Stimulated activated CD4-positive, alpha-beta T cell treated with anti-CD3 and anti-CD28 coated beads, Interleukin-12 subunit alpha, Interleukin-12 subunit beta, amount 100 ng/mL, for 4 hours (primary cell): ENCODE measurements at places on chromosomes 2 and 18.

GRCh38 chr2:86293612-86294011 is 43.8 kb downstream of the REEP1 start:
- DNase-seq = no peak

GRCh38 chr2:104856973-104857261 is 3.0 kb downstream of the POU3F3 start:
- no peak for DNase-seq

GRCh38 chr2:75556679-75557366 is 3.9 kb downstream of the EVA1A start:
- DNase-seq = no peak

- peak; percentile 38 for DNase-seq
Measured at GRCh38 chr2:232315049-232315922, 63.3 kb upstream of the ALPP start.

DNA sequence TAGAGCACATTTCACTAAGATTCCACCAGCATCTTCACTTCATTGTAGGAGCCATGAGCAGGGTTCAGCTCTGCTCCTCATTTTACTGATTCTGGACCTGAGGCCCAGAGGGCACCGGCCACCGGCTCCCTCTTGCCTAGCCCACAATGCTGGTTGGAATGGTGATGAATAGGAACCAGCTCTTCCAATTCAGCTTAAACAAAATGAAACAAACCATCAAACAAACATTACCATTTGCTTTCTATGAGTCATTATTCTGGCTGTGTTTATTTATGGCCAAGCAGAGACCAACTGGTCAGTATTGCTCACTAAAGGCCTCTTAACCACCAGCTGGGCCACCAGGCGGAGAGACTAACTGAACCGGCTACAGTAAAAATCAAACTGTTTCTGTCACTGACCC is 176.7 kb downstream of the MTX2 start:
- DNase-seq = no peak

- no peak for DNase-seq
Measured at GRCh38 chr2:75315436-75315835, 116.1 kb upstream of the TACR1 start.

- no peak for DNase-seq
Measured at GRCh38 chr2:109331896-109332848, 203.2 kb downstream of the SH3RF3 start.

- DNase-seq = no peak
Measured at GRCh38 chr2:96551605-96552314, 15.2 kb downstream of the ARID5A start.

- no peak for DNase-seq
Measured at GRCh38 chr18:683531-683930, 26.1 kb downstream of the TYMS start.

- no peak for DNase-seq
Measured at GRCh38 chr2:239257511-239257937, 143.3 kb downstream of the HDAC4 start.

DNA sequence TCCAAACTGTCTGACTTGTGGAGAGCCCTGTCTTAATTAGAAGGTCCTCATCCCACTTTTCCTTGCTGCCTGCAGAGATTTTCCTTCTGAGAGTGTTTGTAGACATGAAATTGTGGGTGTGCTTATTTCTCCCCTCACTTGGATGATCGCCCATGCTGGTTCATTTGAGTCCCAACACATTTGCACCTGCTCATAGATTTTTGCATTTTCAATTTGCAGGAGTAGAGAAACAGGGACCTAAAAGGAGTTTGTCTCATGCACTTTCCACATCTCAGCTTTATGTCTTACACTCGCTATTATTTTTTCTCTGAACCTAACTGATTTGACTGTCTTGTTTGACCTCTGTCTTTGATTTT is 33.2 kb upstream of the FHL2 start:
- DNase-seq = no peak

GRCh38 chr18:23037646-23038045 is 97.6 kb upstream of the CABLES1 start:
- no peak for DNase-seq

DNA sequence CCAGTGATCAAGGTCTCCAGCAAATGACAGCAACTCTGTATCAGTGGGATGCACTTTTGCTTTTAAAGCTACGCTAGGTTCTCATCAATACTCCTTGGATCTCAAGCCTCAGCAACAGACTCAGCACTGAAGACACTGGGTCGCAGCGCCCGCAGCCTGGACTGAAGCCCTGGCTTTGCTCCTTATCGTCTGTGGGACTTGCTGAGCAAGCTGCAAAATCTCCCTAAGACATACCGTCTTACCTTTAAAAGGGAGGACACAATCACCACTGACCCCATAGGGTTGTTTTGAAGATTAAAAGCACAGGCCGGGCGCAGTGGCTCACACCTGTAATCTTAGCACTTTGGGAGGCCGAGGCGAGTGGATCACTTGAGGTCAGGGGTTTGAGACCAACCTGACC is 8.1 kb downstream of the CYB5A start:
- no peak for DNase-seq

DNA sequence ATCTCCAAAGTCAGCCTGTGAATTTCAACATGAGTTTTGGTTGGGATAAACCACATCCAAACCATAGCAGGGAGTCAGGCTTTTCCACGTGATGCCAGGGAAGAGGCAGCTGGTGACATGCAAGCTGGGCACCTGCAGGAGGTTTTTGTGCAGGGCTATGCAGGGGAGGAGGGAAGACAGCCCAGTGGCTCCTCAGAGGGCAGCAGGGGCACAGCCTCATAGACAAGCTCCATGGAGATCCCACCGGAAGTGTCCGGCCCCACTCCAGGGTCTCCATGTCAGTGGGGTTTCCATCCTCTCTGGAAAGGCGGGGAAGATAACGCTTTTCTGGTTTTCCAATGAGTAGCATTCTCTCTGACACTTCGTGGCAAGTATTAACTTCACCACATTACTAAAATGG is 135.6 kb upstream of the TPO start:
- no peak for DNase-seq

DNA sequence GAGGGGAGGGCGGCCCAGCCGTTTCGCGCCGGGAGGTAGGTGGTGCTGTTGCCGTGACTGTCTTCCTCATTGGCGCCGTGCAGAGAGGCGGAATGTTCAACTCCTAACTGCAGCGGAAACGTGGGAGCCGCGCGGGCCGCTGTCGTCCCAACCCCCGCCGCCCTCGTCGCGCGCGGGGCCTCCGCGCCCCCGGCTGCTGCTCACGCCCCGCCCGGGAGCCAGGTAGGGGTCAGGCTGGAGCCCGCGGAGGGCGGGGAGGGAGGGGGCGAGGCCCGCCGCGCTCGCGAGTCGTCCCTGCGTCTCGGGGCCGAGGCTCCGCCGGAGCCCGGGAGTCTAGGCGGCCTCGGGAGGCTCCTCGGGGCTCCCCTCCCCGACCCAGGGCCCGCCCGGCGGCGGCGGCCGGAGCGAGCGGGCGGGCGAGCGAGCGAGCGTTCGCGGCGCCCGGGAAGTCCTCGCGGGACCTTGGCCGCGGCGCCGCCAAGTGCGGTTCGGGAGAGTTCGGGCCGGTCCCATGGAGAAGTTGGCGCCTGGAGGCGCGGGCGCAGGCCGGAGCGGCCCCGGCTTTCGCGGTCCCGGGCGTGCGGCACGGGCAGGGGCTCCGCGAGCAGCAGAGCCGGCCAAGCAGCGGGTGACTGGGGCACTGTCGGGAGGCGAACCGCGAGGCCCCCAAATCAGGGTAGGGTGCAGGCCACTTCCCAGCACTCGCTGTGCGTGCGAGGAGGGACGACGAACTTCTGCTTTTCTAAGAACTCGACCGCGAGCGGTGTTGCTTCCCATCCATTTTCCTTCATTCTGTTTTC is at the start of gene MAP3K20:
Gene MAP3K20, plus strand, starts transcription at position 66 of the 800 bp plus-strand sequence. CDS start 15,186 bp downstream, outside the sequence.
- DNase-seq = peak; percentile 41

- no peak for DNase-seq
Measured at GRCh38 chr18:46866523-46866922, 50.8 kb downstream of the PIAS2 start.

GRCh38 chr2:185782223-185782769 is 43.7 kb downstream of the FSIP2 start:
- no peak for DNase-seq

DNA sequence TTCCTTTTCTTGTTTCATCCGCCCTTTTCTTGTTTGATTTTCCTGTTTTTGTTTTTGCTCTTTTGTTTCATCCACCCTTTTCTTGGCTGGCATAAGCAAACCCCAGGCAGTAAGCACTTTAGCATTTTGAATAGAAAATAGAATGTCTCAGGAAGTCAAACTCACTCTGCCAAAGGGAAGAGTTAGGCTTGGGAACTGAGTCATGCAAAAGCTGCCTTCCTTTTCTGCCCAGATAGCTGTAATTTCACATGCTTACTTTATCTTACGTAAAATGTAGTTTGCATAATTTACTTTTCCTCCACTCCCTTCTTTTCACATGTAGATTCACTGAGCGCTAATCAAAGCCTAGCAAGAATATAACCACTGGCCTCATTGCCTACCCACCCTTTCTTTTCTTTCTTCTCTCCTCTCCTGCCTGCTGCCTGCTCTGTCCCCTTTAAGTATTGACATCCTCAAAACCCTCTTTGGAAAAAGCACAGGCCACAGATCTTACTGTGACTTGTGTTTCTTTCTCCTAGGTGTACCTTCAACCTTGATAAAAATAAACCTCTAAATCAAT is 48.4 kb downstream of the CNGA3 start:
- no peak for DNase-seq

DNA sequence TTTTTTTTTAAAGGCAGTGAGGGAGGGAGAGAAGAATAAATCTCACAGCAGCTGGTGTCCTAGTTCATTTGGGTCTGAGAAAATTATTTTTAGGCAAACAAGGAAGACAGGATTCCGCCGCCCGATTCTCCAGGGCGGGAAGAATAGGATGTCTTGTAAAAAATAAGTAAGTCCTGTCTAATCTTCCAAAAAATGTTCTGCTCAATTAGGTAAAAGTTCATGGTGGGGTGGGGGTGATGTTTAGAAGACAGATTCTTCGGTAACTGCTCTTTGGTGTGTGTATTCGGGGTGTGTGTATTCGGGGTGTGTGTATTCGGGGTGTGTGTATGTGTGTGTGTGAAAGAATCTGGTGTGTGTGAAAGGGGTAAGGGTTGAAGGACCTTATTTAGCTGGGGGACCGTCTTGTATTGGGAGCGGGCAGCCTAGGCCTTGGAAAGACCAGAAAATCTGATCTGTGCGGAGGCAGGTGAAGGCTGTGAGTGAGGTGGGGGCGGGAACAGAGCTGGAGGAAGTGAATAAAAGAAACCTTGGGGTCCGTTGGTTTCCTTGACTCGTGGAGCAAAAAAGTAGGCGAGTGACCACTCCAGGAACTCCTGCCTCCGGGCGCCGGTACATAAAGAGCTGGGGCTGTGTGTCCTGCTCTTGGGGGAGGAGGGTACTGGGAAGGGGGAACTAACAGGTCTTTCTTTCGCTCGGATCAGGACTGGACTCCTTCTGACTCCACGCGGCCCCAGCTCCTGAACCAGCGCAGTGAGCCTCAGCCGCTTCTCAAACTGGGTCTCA is 4.4 kb upstream of the PAX3 start:
- no peak for DNase-seq

GRCh38 chr2:216918088-216918680 is 58.3 kb upstream of the TNP1 start:
- DNase-seq = no peak

- DNase-seq = peak; percentile 54
Measured at GRCh38 chr2:109143214-109144187, 14.5 kb downstream of the SH3RF3 start.

DNA sequence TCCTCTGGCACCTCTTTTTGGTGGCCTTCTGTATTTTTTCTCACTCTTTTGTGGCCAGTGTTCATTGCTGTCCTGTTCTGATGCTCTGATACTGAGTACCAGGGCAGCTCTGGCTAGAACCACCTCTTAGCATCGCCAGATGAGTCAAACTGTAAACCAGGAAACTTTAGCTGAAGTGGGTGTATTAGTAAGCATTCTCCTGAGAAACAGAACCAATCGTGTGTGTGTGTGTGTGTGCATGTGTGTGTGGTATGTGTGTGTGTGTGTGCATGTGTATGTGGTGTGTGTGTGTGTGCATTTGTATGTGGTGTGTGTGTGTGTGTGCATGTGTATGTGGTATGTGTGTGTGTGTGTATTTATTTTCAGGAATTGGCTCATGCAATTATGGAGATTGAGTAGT is 166.3 kb upstream of the SKOR2 start:
- no peak for DNase-seq

- no peak for DNase-seq
Measured at GRCh38 chr2:241534701-241535375, 23.7 kb upstream of the BOK start.

- DNase-seq = no peak
Measured at GRCh38 chr2:197869041-197869440, 64.6 kb downstream of the PLCL1 start.

DNA sequence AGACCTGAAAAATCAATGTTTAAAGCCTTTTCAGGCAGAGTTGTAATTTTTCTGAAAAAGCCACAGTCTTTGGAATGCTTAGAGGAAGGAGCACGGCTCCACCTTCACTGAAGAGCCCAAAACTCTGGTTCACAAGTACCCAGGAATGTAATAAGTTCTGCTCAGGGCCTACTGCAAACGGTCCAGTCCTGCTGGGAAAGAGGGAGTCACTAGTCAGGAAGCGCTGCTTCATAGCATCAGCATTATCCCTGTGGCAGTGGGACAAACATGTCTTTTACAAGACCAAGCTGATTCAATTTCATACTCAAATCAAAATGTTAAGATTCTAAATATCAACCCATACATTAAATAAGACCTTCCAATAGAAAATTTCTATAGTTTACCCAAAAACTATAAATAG is 152.9 kb upstream of the PGAP1 start:
- no peak for DNase-seq

GRCh38 chr2:240635121-240635997 is 10.1 kb downstream of the GPR35 start:
- no peak for DNase-seq
